ENCODE measurements at places on chromosomes 12 and 14.

- no peak for DNase-seq
These were observed 21.2 kb downstream of the APPL2 start for GRCh38 chr12:105214670-105215375.

GRCh38 chr14:71267691-71268090 lies 360.4 kb downstream of the PCNX1 start:
- DNase-seq = no peak

DNA sequence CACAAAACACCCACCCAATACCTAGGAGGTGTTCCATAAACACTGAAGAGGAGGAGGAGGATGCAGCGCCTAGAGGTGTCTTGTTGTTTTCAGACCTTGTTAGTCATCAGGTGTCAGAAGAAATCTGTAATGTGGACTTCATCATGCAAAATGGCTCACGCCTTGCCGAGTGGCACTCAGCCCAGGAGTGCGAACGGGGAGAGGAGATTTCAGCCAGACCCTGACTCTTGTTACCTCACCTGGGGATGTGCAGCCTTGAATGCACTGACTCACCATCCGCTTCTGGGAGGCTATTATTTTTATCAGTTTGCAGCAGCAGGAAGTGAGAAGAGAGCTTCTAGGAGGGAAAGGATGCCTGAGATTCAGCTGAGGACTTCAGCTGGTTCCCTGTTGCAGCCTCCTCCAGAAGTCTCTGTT lies 48.2 kb upstream of the PLXNC1 start:
- DNase-seq = no peak

DNA sequence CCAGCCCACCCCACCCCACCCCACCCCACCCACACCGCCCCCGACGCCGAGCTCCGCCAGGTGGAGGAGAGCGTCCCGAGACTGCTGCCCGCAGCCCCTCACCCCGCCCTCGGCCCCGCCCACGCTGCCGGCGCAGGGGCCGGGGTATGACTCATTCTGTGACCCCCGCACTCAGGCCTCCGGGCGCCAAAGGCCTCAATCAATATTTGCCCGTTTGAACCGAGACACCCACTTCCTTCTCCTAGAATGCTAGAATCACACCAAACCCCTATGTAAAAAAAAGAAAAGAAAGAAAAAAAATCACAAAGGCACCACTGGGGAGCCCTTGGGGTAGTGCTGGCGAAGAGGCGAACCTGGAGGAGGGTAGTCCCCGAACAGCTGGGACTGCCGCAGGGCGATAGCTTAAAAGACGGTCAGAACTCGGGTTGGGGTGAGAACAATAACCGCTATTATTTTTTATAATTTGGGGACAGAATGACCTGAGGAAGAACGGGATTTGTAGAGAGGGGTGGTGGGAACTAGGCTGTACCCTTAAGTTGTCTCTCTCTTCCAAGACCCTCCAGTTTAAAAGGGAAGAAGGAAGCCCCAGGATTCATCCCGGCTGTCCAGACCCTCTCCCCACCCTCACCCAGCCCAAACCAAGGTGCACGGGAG lies 894 bp downstream of the KRT8 start:
- DNase-seq = peak; percentile 18

DNA sequence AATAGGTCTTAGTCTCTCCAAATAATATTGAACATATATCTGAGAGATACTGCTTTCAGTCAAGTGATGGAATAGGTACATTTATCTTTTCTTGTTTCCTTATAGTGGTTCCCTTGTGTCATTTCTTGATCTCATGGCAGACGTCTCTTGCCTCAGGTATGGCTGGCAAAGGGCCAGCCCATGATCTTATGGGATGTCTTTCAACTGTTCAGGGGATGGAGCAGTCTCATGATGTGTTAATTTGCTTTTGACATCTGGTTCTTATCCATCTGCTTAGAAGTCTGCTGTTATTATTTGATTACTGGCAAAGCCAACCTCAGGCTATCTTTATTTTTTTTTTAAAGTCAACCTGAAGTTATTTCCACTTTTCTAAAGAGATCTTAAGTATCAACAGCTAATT lies 262.9 kb downstream of the TMEM117 start:
- DNase-seq = no peak

DNA sequence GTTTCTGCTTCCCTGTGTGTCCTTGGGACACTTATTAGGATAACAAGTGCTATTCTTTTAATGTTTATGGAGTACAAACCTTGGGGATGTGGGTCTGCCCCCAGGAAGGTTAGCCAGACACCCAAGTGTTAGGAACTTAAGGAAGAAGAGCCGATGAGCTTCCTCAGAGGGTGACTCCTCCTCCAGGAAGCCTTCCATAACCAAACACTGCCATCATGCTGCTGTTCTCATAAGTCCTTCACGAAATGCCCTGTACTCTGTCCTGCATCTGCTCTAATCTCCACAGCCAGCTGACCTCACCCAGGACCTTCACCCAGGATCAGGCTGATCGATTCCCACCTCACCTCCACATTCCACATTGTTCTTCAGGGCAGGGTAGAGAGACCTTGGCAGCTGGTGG lies 1.2 kb upstream of the KRT85 start:
- no peak for DNase-seq

DNA sequence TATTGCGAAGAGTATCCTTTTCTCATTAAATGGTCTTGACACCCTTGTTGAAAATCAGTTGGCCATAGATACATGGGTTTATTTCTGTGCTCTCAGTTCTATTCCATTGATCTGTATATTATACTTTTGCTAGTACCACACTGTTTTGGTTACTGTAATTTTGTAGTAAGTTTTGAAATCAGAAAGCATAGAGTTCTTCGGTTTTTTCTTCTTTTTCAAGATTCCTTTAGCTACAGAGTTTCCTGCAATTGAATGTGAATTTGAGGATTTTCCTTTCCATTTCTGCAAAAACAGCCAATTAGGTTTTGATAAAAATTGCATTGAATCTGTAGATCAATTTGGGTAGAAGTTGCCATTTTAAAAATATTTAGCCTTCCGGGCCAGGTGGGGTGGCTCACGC lies 60.2 kb downstream of the ARHGAP5 start:
- no peak for DNase-seq

- no peak for DNase-seq
These were observed 19.6 kb upstream of the P2RX7 start for GRCh38 chr12:121113057-121113456.

- DNase-seq = no peak
These were observed 60.0 kb downstream of the DGLUCY start for GRCh38 chr14:91173904-91174303.

GRCh38 chr14:50941151-50941550 lies 3.1 kb downstream of the PYGL start:
- no peak for DNase-seq

- no peak for DNase-seq
These were observed 6.2 kb upstream of the KRT86 start for GRCh38 chr12:52268212-52268611.

DNA sequence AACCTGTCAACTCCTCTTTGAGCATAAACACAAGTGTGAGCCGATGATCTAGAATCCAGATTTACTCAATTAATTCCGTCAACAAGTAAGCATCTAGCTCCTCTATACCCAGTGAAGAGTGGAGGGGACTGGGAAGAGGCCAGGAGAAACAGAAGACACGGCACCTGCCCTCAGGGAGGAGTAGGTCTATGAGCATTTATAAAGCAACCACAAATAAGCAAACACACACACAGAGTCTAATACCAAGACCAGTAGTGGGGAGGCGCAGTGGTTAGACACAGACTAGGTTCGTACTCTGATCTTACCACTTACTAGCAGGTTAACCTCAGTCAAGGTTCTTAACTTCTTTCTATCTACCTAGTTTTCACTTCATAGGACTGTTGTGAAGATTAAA lies 5.9 kb upstream of the FOXN3 start:
- no peak for DNase-seq

DNA sequence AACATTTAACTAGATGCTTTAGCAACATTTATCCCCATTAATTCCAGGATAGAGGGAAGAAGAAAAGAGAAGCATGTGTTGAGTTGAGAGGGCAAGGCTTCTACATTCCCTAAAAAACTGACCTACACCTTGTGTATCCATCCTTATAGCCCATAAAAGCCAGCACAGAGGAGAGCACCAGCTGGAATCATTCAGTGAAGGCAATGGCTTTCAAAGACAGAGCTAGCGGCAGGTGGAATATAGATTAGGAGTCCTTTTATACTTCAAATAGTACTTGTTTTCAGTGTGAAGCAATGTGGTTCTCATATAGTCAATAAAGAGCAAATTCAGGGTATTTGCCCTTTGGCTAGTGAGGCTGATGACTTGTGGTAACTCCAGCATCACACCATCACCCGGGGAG lies 94.4 kb downstream of the TBC1D30 start:
- DNase-seq = no peak

GRCh38 chr14:61555056-61555838 lies 140.1 kb upstream of the HIF1A start:
- no peak for DNase-seq

- DNase-seq = no peak
These were observed 14.8 kb upstream of the RIC8B start for GRCh38 chr12:106759526-106760183.

GRCh38 chr12:79618848-79619404 lies 71.8 kb downstream of the PAWR start:
- DNase-seq = no peak

DNA sequence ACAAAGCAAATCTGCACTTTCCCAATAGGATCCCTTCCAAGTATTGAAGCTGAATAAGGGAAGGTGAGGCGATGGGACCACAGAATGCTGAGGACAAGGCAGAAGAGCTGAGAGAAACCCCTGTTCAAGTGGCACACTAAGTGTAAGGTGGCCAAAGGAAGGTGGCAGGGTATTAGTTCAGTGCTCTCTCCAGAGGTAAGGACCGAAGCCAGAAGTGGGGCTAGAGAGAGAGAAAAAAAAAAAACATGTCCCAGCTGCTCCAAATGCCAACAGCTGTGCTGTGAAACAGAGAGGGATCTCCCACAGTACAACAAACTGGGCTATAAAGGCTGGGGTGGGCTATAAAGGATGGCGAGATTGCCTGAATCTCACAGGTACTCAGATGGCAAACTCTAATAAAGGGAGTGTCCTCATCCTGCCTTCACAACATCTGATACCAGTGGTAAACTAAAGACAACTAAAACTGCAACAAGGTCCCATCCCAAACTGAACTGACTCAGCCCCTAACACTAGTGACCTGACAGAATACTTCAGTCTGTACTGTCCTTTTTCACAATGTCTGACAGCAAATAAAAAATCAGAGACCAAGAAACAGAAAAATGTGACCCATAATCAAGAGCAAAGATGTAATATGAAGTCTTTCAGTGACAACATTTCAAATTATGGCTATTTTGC lies 47.9 kb downstream of the CDK17 start:
- no peak for DNase-seq

- no peak for DNase-seq
These were observed 28.2 kb downstream of the RPS6KA5 start for GRCh38 chr14:91032248-91032647.

DNA sequence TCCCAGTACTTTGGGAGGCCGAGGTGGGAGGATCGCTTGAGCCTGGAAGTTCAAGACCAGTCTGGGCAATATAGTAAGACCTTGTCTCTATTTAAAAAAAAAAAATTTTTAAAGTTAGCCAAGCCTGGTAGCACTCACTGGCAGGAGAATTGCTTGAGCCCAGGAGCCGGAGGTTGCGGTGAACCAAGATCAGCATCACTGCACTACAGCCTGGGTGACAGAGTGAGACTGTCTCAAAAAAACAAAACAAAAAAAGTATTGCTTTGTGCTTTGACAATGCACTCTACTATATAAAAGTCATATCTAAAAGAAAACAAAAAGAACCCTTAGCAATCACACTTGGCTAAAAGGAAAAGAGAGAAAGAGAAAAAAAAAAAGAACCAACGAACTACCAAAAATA lies 26.8 kb downstream of the GNPTAB start:
- no peak for DNase-seq

- DNase-seq = no peak
These were observed 283.5 kb downstream of the ZFP36L1 start for GRCh38 chr14:68509188-68509983.

GRCh38 chr12:4828176-4828575 lies 81.5 kb upstream of the KCNA1 start:
- no peak for DNase-seq

DNA sequence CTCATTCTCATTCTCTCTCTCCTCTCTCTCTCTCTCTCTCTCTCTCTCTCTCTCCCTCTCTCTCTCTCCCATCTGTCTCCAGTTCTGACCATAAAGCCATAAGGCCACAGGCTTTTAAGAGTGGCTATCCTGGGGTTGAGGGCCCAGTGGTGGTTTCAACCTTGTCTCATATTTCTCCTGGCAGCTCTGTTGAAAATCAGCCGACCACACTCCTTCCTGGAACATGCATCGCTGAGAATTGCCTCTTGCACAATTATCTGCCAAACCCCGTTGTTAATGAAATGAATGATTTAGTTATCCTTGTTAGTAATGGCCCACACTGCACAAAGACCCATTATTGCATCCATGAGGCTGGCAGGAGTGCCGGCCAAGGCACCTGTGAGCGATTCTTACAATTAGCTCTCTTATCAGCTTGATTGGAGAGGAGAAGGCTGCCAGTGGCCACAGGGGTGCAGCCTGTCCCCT lies 30.4 kb upstream of the KCNA5 start:
- no peak for DNase-seq

DNA sequence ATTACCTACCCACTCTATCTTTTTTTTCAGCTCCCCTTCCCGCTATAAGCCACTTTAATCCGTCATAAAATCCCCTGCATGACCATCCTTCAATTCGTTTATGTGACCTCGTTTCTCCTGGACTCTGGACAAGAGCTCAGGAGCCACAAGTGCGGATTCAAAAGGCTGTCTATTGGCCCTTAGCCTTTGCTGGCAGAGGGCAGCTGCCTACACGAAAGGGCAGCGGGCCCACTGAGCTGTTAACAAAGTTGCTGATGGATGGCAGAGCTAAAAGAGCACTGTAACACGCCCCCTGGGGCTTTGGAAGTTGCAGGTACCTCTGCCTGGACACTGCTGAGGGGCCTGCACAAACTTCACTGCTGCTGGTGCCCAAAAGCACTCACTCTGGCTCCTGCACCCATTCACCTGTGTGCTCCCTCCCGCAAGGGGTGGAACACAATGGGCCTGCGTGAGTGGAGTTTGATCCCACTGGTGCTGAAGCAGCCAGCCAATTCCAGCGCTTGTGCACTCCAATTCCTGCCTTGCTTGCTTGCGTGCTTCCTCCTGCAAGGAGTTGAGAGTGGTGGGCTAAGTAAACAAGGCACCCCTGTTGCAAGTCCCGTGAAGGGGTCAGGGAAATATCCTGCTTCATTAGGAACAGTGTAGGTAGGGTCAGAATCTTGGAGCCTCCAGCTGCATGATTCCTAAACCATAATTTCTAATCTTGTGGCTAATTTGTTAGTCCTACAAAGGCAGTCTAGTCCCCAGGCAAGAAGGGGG lies 10.6 kb upstream of the DRAM1 start:
- DNase-seq = no peak

DNA sequence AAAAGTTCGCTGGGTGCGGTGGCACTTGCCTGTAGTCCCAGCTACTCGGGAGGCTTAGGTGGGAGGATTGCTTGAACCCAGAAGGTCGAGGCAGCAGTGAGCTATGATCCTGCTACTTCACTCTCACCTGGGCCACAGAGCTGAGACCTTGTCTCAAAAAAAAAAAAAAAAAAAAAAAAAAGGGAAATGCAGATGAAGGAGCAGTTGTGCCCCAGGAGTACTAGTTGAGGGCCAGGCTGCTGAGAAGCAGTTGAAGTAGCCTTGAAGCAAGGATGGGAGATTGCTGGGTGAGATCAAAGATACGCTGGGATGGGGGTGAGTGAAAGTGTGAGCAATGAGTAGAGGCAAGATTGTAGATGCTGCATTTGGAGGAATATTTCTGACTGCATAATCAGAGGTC lies 93.4 kb upstream of the DNM1L start:
- no peak for DNase-seq
